ENCODE measurements at places on chromosomes 6 and 20.

- DNase-seq = no peak
Measured at GRCh38 chr20:38094373-38094891, 60.9 kb downstream of the RPRD1B start.

GRCh38 chr6:49553384-49553783, 2.9 kb downstream of the C6orf141 start:
- no peak for DNase-seq

GRCh38 chr6:114747995-114748625, 405.3 kb upstream of the HS3ST5 start:
- no peak for DNase-seq

DNA sequence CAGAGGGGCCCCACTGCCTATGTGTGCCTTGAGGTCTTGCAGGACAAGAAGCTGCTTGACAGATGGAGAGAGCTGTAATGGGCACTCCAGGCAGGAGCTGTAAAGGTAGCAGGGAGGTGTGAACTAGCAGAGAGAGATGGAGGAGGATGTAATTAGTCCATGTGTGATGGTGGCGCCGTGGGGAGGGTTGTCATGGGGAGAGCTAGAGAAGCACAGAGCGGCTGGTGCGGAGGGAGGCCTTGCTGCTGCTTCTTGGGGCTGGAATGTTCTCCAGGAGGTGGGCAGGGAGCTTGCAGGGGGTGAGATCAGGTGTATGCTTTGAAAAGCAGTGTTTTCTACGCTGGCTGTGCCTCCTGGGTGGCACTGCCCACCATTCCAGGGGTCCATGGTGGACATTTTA, 32.1 kb downstream of the APCDD1L start:
- no peak for DNase-seq
